ENCODE measurements at places on chromosomes 12 and 14. TPM values are rescaled to one million over a fixed set of nuclear protein-coding genes. Genes with fewer than 3 reads are reported as not detected.

Gene TMEM229B
- total RNA-seq, result 0.15 TPM

Gene RNASE12
- total RNA-seq, result not detected

Gene SLIRP
- total RNA-seq, result 297 TPM

Gene PNN
- 29.0 TPM for total RNA-seq

Gene AGAP2
- total RNA-seq, result 0.15 TPM

Gene OR6C70
- total RNA-seq, result not detected

Gene MYF5
- total RNA-seq, result not detected

Gene WNT1
- not detected for total RNA-seq

Gene FAR2
- total RNA-seq, result 40.3 TPM

Gene NRL
- 0.76 TPM for total RNA-seq

Gene POTEM
- total RNA-seq, result not detected

Gene NGB
- total RNA-seq, result not detected

Gene KRT7
- total RNA-seq, result 33.4 TPM

Gene GPR137C
- total RNA-seq, result 0.65 TPM

Gene RPS6KL1
- total RNA-seq, result 5.2 TPM

Gene NPAS3
- total RNA-seq, result 0.32 TPM

Gene SLC35F4
- not detected for total RNA-seq

Gene PPFIA2
- total RNA-seq, result not detected

Gene PTGER2
- total RNA-seq, result under 0.01 TPM

Gene RBP5
- not detected for total RNA-seq

Gene TSPAN11
- total RNA-seq, result not detected

Gene CLEC2A
- not detected for total RNA-seq

Gene SLC10A1
- not detected for total RNA-seq

Gene RCOR1
- total RNA-seq, result 12.7 TPM

Gene IGFBP6
- 13.1 TPM for total RNA-seq

Gene CD27
- not detected for total RNA-seq

Gene CCDC196
- not detected for total RNA-seq

Gene FAM186B
- 0.32 TPM for total RNA-seq

Gene DBX2
- not detected for total RNA-seq

Gene MEG3
- 87.2 TPM for total RNA-seq

Gene EPYC
- total RNA-seq, result not detected

Gene LMO3
- total RNA-seq, result not detected

Gene WNT5B
- 0.46 TPM for total RNA-seq

Gene KRT74
- not detected for total RNA-seq

Gene MRPL52
- total RNA-seq, result 108 TPM

Gene PLA2G1B
- not detected for total RNA-seq

Gene ART4
- total RNA-seq, result 29.5 TPM

Gene GUCY2C
- total RNA-seq, result not detected

Gene GLT8D2
- total RNA-seq, result 2.6 TPM

Gene CCDC177
- not detected for total RNA-seq

Gene JKAMP
- 79.6 TPM for total RNA-seq

Gene KCNC2
- total RNA-seq, result not detected

Gene VPS37B
- total RNA-seq, result 14.3 TPM

Gene CLEC1A
- total RNA-seq, result 24.4 TPM

Gene PLXNC1
- 0.15 TPM for total RNA-seq

Gene KLRB1
- total RNA-seq, result not detected

Gene DEPDC4
- 0.32 TPM for total RNA-seq

Gene SIX6
- total RNA-seq, result not detected

Gene PRIMA1
- total RNA-seq, result not detected

Gene GLS2
- total RNA-seq, result not detected

Gene ANO4
- total RNA-seq, result not detected

Gene CLEC2D
- total RNA-seq, result 2.4 TPM

Gene BEST3
- total RNA-seq, result not detected

Gene RIC8B
- total RNA-seq, result 7.1 TPM

Gene C14orf39
- not detected for total RNA-seq

Gene PMCH
- total RNA-seq, result 0.61 TPM
